Gastrocnemius medialis (tissue), 4 donors: ENCODE measurements at places on chromosomes 4 and X. TPM values are rescaled to one million over a fixed set of nuclear protein-coding genes. Genes with fewer than 3 reads are reported as not detected.
A peak's percentile ranks its signal among the peaks of the same experiment; 100 is the strongest.

GRCh38 chr4:110034026-110034393 lies 121.3 kb downstream of the EGF start:
- peak; percentile 20 for DNase-seq

PPP4R3C gene
- total RNA-seq, result not detected

SSX2B gene
- not detected for total RNA-seq

FAM3A gene
- 35.6 TPM for total RNA-seq

DNA sequence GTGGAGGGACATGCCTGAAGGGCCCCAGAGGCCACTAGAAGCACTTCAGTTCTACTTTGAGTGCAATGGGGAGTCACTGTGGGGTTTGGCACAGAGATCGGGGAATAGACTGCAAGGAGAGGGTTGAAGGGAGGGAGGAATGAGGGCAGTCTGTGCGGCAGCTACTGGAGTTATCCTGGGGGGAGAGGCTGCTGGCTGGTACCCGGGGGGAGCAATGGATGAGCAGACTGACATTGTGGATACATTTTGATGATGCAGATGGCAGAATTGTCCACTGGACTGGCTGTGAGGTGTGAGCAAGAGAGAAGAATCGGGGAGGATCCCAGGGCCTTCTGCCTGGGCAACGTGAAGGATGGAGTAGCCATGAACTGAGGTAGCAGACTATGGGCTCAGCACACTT lies 2.8 kb upstream of the MAMLD1 start:
- DNase-seq, result no peak

DNA sequence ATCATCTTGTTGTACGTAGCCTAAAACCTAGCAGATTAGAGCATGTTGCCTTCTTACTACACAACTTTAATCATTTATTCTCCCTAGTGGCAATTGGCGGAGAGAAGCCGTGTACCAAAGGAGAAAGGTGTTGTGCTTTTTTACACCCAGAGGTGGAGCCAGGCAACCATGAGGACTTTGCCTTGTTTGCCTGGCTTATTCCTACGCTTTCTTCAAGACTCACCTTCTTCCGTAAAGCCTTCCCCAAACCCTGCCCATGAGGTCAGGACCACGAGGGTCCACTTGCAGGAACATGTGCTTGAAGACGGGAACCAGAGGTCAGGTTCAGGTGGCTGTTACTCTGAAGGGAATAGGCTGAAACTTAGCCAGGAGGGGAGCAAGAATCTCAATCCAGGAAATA lies 290.5 kb downstream of the RAB28 start:
- DNase-seq, result no peak

PAK3 gene
- 0.29 TPM for total RNA-seq

- DNase-seq, result no peak
Measured at GRCh38 chrX:41665686-41666085, 23.1 kb upstream of the GPR34 start.

GRCh38 chr4:80382090-80382832 lies 46.7 kb downstream of the CFAP299 start:
- no peak for DNase-seq

DNA sequence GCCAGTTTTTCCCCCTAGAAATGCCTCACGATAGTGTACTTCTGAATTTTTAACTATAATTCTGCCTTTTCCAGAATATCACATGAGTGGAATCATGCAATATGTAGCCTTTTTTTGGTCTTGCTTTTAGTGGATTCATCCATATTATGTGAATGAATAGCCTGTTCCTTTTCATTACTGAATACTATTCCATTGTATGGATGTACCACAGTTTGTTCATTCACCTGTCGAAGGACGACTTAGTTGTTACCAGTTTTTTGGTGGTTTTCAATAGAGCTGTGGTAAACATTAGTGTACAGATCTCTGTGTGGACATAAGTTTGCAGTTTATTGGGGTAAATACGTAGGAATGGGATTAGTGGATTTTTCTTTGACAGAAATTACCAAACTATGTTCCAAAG lies 8.0 kb downstream of the JADE3 start:
- no peak for DNase-seq
